ENCODE measurements at places on chromosomes 12 and 14.

DNA sequence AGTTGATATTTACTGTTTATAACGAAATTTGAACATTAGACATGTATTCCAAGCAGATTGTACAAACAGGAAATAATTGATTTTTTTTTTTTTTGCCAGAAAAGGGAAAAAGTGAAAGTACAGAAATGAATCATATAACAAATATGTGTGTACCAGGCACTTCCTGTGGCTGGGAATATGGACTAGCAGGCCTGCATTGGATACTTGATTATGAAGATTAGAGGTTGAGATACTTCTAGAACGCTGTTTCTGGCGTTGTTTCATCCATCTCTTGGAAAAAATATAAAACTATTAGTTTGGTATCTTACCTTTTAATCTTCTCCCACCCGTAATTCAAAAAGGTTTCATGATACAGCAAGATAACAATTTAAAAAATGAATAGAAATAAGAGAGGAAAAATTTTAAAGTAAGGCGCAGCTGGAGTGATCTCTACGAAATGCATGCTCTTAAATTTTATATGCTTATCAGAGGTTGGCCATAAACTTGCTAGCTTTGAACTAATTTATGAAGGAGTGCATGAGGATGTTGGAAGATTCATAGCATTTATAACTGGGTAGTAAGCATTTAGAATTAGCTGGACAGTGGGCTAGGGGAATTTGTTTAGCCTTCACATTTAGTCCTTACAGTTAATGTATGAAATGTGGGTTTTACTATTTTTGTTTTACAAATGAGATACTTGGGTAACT, 90.8 kb downstream of the AEBP2 start:
- no peak overlapping the region for H3K27ac ChIP-seq
- DNase-seq, result no peak
- no peaks in the 10 kb centered on the region for H3K36me3 ChIP-seq
- H3K4me3 ChIP-seq, result no peak overlapping the region
- H3K4me1 ChIP-seq, result no peaks in the 10 kb centered on the region
- H3K27me3 ChIP-seq, result no peaks in the 10 kb centered on the region

DNA sequence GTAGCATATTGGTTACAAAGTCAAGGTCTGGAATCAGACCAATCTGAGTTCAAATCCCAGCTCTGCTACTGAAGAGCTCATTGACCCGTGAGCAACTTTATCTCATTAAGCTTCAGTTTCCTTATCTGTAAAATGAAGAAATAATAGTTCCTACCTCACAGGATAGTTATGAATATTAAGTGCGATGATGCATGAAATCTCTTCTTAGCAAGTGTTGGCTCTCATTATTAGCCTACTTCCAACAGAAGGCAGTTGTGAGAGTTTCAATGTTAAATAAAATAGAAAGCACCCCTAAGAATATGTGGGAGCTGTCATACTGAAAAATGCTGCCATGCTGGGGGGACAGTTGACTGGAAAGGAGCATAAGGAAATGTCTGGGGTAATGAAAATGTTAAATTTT, 39.0 kb upstream of the ITPR2 start:
- no peaks in the 10 kb centered on the region for H3K36me3 ChIP-seq
- H3K27ac ChIP-seq, result no peak overlapping the region
- no peaks in the 10 kb centered on the region for H3K27me3 ChIP-seq
- peaks cover 17% of the 10 kb centered on the region for H3K4me1 ChIP-seq
- no peak for DNase-seq

DNA sequence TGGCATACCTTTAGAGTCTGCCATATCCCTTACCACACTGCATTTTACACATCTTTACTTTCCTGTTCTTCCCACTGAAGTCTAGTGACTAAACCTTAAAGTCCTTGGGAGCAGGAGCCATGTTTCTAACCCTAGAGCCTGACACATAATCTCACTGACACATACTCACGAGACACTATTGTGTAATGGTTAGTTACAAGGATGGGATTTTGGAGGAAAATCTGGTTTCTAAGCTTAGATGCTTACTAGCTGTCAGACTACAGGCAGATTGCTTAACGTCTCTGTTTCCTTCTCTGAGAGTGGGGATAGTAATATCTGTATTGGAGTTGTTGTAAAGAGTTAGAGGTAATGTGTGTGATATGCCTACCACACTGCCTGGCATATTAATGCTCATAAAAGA, 6.2 kb upstream of the DYRK4 start:
- no peaks in the 10 kb centered on the region for H3K36me3 ChIP-seq
- H3K27ac ChIP-seq, result no peak overlapping the region
- DNase-seq, result no peak

GRCh38 chr12:121874071-121874470, 14.5 kb upstream of the PSMD9 start:
- H3K36me3 ChIP-seq, result no peaks in the 10 kb centered on the region
- no peak overlapping the region for H3K4me3 ChIP-seq
- H3K4me1 ChIP-seq, result no peaks in the 10 kb centered on the region
- no peak overlapping the region for H3K27ac ChIP-seq
- no peak for DNase-seq

DNA sequence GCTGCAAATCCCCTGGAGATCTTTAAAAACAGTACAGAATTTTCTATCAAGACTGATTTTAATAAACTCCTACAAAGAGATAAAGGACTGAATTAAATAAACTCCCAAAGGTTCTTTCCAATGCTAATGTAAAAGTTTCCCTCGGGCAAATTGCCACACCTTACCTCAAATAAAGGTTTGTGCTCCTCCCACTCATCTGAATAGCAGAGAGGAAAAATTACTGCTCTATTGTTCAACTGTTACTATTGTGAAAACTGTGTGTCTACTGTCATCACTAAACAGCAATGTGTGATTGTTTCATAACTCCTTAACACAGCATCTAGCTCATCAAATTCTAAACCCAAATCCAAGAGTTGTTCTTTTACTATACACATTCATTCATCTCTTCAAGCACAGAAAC, 3.2 kb downstream of the SPTLC2 start:
- H3K4me1 ChIP-seq, result no peaks in the 10 kb centered on the region
- H3K4me3 ChIP-seq, result no peak overlapping the region
- no peak for DNase-seq
- no peak overlapping the region for H3K27ac ChIP-seq

DNA sequence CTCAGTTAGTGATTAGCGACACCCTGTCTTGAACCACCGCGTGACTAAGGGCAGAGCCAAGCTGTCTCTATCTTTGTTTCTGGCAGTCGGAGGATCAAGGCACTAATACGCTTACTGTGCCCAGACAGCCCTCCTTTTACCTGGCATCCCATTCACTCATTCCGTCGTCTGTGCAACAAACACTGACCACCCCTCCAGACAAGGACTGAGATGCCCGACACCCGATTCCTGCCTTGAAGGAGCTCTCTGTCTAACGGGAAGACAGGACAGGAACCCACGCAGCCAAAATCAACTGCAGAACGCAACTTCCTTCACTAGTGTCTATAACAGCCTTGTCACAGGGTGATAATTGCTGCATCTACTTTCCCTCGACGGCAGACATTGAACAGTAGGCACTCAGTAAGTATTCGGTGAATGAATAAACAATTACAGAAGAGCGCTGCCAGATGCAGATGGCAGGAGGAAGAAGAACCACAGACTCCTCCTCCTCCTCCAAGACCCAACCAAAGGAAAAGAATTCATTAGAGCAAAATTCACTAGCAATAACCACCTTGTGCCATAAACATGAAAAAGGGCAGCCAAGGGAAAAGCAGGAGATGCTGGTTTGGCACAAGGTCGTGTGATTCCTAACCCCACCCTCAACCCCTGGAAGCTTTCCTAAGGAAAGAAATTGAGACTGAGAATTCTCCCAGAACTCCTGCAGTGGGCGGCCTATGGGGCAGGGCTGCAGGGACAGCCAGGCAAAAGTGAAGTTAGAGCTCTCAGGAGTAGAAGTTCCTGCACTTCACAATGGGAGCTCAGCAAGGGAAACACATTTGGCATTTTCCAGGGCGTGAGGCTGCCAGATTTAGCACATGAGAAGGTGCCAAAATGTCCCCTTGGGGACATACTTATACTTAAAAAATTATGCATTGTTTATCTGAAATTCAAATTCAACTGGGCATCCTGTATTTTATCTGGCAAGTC, 186.6 kb upstream of the DIO3 start:
- DNase-seq, result no peak
- H3K4me3 ChIP-seq, result no peak overlapping the region
- H3K4me1 ChIP-seq, result no peaks in the 10 kb centered on the region
- H3K27me3 ChIP-seq, result no peaks in the 10 kb centered on the region
- H3K27ac ChIP-seq, result no peak overlapping the region

- H3K27me3 ChIP-seq, result no peaks in the 10 kb centered on the region
- DNase-seq, result no peak
- H3K27ac ChIP-seq, result no peak overlapping the region
- no peak overlapping the region for H3K4me3 ChIP-seq
- H3K4me1 ChIP-seq, result no peaks in the 10 kb centered on the region
- no peaks in the 10 kb centered on the region for H3K36me3 ChIP-seq
These were observed 149.5 kb downstream of the SLC6A15 start for GRCh38 chr12:84763107-84763506.

DNA sequence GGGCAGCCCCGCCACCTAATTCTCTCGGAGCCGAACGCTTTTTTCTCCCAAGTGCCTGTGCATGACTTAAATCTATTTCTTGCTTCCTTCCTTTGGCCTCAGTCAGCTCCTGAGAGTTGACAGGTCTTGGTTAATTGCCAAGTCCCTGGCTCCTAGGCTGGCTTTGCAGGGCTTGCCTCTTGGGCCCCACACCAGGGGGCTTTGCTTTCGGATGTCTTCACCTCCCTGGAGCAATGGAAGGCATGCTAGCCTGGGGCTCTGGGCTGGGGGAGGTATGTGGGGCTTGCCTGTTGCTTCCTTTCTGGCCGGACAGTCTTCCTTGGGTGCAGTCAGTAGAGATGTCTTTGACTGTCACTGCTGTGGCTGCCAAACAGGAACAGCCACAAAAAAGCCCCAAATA, 2.2 kb upstream of the KRT80 start:
- no peak overlapping the region for H3K27ac ChIP-seq
- no peaks in the 10 kb centered on the region for H3K27me3 ChIP-seq
- peaks cover 61% of the 10 kb centered on the region for H3K4me1 ChIP-seq
- DNase-seq, result no peak
- H3K4me3 ChIP-seq, result no peak overlapping the region
- no peaks in the 10 kb centered on the region for H3K36me3 ChIP-seq

DNA sequence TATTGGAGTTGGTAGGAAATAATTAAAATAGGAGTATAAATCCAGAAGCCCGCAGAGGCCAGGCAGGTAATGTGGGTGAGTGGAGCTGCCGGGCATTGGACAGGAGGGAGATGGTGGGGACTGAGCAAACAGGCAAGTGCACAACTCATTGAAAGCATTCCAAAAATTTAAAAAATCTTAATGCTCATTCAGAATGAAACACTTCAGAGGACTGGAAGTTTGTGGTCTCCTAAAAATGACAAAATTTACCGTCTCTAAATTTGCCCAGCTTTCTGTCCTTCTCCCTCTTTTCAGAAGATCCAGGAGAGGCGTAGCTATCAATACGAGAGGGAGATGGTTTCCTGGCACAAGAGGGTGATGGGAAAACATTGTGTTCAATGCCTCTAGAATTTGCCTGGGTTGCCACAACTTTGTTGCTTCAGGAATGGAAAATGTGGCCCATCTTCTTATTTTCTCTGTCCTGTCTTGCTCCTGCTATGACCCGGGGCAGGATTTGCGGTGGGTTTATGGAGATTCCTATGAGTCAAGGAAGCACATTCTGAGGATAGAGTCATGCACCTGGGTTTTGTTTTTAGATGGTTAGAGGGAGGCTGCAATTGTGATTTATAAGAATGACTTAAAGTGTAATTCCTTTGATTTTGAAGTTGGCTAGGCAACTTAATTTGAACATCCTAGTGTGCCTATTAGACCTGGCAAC, 72.2 kb downstream of the BORCS5 start:
- DNase-seq, result no peak
- H3K36me3 ChIP-seq, result no peaks in the 10 kb centered on the region
- H3K27ac ChIP-seq, result no peak overlapping the region
- no peaks in the 10 kb centered on the region for H3K4me1 ChIP-seq
- H3K4me3 ChIP-seq, result no peak overlapping the region

- no peaks in the 10 kb centered on the region for H3K36me3 ChIP-seq
- H3K4me1 ChIP-seq, result no peaks in the 10 kb centered on the region
- H3K4me3 ChIP-seq, result no peak overlapping the region
These were observed 32.1 kb downstream of the GALNT16 start for GRCh38 chr14:69291891-69292561.

GRCh38 chr14:73374218-73374617, 84.1 kb downstream of the NUMB start:
- no peak overlapping the region for H3K27ac ChIP-seq
- no peaks in the 10 kb centered on the region for H3K36me3 ChIP-seq
- no peak for DNase-seq
- H3K4me1 ChIP-seq, result no peaks in the 10 kb centered on the region
- H3K4me3 ChIP-seq, result no peak overlapping the region

- no peak overlapping the region for H3K4me3 ChIP-seq
- H3K27me3 ChIP-seq, result no peaks in the 10 kb centered on the region
- no peaks in the 10 kb centered on the region for H3K36me3 ChIP-seq
- H3K4me1 ChIP-seq, result peaks cover 9% of the 10 kb centered on the region
- no peak overlapping the region for H3K27ac ChIP-seq
These were observed 85.0 kb downstream of the FOXN3 start for GRCh38 chr14:89332031-89332430.

GRCh38 chr12:85733984-85734383, 102.2 kb downstream of the RASSF9 start:
- H3K4me1 ChIP-seq, result no peaks in the 10 kb centered on the region
- H3K4me3 ChIP-seq, result no peak overlapping the region
- DNase-seq, result no peak
- H3K27me3 ChIP-seq, result no peaks in the 10 kb centered on the region

- H3K27ac ChIP-seq, result no peak overlapping the region
- H3K4me1 ChIP-seq, result peaks cover 7% of the 10 kb centered on the region
- peaks cover 61% of the 10 kb centered on the region for H3K27me3 ChIP-seq
- no peak overlapping the region for H3K4me3 ChIP-seq
- no peaks in the 10 kb centered on the region for H3K36me3 ChIP-seq
These were observed 7.9 kb upstream of the HOXC13 start for GRCh38 chr12:53930591-53931255.

- H3K4me1 ChIP-seq, result no peaks in the 10 kb centered on the region
- no peaks in the 10 kb centered on the region for H3K27me3 ChIP-seq
- no peak for DNase-seq
- H3K36me3 ChIP-seq, result no peaks in the 10 kb centered on the region
- H3K4me3 ChIP-seq, result no peak overlapping the region
- H3K27ac ChIP-seq, result peak overlapping the region; percentile 21
These were observed 753.1 kb upstream of the TBX3 start for GRCh38 chr12:115437061-115437567.

DNA sequence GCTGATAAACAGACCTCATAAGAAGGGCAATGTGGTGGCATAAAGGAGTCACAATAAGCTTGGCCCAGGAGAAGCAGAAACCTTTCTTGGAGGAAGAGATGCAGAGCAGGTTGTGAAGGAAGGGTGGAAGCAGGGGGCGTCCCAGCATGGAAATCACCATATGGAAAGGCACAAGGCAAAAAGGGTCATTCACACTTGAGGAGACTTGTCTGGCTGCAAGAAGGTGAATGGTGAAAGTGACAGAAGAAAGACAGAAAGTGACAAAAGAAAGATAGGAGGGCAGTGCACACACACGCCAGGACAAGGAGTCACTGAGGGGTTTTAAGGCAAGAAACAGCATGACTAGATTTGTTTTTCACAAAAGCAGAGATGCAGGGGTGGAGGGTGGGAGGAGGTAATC, 38.3 kb downstream of the GALNT4 start:
- no peaks in the 10 kb centered on the region for H3K4me1 ChIP-seq
- no peak for DNase-seq

All from right atrium auricular region (tissue), 2 donors.